Natural killer cell (primary cell): ENCODE measurements at places on chromosomes 6 and 20. TPM values are rescaled to one million over a fixed set of nuclear protein-coding genes. Genes with fewer than 3 reads are reported as not detected.

Gene RAMACL
- 1.1 TPM for total RNA-seq

GRCh38 chr6:151018046-151018445 lies 152.5 kb downstream of the MTHFD1L start:
- no peak overlapping the region for H3K27ac ChIP-seq
- no peaks in the 10 kb centered on the region for H3K36me3 ChIP-seq
- no peak overlapping the region for H3K4me3 ChIP-seq
- H3K27me3 ChIP-seq, result no peaks in the 10 kb centered on the region
- no peak for DNase-seq

- H3K36me3 ChIP-seq, result no peaks in the 10 kb centered on the region
- no peak overlapping the region for H3K27ac ChIP-seq
- H3K4me1 ChIP-seq, result peaks cover 10% of the 10 kb centered on the region
These were observed 6.0 kb upstream of the TRIM26 start for GRCh38 chr6:30219244-30219643.

- H3K36me3 ChIP-seq, result peaks cover 3% of the 10 kb centered on the region
- H3K27ac ChIP-seq, result no peak overlapping the region
- DNase-seq, result no peak
- H3K4me1 ChIP-seq, result no peaks in the 10 kb centered on the region
These were observed 471.7 kb downstream of the CDKAL1 start for GRCh38 chr6:21005816-21006570.

DNA sequence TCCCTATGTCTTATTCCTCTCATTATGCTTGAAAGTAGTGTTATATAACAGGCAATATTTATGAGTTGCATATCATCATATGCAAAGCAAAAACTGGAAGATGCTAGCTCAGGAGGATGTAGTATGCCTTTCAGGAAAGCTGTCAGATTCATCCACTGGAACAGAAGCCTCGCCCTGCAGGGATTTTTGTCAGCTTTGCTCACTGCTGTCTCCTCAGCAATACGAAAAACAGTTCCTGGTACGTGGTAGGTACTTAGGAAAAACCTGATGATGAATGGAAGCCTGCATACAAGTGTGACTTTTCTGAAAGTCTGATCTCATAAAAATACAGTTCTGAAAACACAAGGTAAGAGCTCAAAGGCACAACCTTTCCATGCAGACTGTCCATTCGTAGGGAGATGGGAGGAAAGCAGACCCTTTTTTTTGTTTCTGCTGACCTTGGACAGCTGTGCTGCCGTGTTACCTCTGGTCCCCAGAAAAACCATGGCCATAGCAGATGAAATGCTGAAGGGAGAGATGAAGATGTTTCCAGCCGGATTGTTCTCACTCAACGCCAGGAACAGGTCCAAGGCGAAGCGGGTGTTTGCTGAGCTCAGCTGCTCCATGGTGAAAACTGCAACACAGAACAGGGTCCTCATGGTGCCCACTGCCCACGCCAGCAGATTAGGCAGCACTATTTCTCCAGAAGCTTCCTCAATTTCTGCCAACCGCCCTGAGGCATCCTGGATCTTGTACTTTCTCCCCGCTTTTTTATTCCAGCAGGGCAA lies 1.5 kb downstream of the SERPINB1 start:
- H3K27me3 ChIP-seq, result no peaks in the 10 kb centered on the region
- peaks cover 41% of the 10 kb centered on the region for H3K36me3 ChIP-seq
- DNase-seq, result no peak

Gene NTSR1
- total RNA-seq, result not detected

DNA sequence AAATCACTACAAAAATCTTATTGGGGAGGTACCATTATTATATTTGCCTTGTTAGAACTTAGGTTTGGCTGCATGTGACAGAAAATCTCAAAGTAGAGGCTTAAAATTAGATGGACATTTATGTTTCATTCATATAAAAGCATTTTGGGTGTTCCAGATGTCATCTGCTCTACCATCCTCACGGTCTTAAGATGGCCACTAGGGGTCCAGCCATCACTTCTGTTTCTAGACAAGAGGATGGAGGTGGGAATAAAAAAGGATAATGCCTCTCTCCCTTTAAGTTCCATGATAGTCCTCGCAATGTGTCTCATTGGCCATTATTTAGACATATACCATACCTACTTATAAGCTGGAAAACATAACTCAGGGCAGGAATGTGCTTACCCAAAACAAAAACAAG lies 929.5 kb downstream of the KIF16B start:
- DNase-seq, result no peak
- H3K4me1 ChIP-seq, result no peaks in the 10 kb centered on the region
- no peak overlapping the region for H3K4me3 ChIP-seq

- H3K4me3 ChIP-seq, result no peak overlapping the region
- no peak for DNase-seq
- H3K27ac ChIP-seq, result no peak overlapping the region
- H3K4me1 ChIP-seq, result no peaks in the 10 kb centered on the region
These were observed 677.2 kb upstream of the SLC35B3 start for GRCh38 chr6:9112544-9112943.

DNA sequence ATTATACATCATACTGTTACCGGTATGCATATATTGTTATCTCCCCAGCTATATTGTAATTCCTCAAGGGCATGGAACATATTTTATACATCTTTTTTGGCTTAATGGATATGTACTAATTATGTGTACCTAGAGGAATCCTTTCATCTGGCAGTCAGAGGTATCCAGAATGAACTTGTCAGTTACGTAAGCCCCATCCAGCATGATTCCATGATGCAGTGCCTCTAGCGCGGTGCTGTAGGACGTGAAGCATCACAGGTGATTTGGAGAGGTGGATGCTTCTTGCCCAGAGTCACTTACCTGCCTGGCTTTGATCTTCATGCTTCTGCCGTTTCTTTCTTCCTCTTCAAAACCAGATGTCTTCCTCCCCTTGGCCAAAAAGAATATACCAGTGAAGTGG lies 159.1 kb downstream of the UST start:
- H3K27ac ChIP-seq, result no peak overlapping the region
- no peaks in the 10 kb centered on the region for H3K4me1 ChIP-seq
- no peaks in the 10 kb centered on the region for H3K27me3 ChIP-seq
- no peaks in the 10 kb centered on the region for H3K36me3 ChIP-seq
- DNase-seq, result no peak

GRCh38 chr6:30626484-30627366 lies at the start of gene ATAT1:
ATAT1 (plus strand) TSS chr6:30626874.
- peaks cover 15% of the 10 kb centered on the region for H3K4me1 ChIP-seq
- H3K27ac ChIP-seq, result peak within 1 kb of the TSS; percentile 87
- H3K36me3 ChIP-seq, result peaks cover 37% of the 10 kb centered on the region
- no peaks in the 10 kb centered on the region for H3K27me3 ChIP-seq
- DNase-seq, result peak; percentile 87

DNA sequence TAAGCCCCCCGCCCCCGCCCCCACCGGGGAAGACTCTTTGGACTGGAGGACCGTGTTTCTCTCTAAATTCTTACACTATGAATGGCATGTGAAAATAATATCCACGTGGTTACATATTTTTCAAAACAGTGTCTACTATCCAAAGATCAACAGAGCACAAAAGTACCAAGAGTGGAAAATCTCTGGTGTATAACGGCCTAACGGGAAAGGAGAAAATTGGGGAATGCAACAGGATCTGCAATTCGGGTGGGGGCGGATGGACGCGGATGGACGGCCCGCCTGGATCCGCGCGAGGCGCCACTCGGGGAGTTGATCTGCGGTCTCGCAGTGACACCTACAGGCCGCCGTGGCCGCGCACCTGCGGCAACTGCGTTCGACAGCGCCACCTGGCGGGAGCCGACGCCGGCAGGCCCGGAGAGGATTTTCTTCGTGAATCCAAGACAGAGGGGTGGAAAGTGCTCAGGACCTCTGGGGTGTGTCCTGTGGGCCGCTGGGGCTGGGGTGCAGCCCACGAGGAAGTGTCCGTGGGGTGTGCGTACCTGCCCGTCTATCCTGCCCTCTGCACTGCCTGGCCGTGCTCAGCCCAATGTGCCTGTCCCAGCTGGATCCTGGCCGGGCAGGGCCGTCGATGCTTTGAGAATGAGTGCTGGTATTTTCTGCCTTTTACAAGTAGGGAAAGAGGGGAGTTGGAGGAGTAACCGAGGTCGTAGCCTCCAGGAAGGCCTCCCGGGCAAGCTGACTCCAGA lies 18.6 kb downstream of the ANKRD60 start:
- no peak overlapping the region for H3K4me3 ChIP-seq
- H3K36me3 ChIP-seq, result no peaks in the 10 kb centered on the region
- no peaks in the 10 kb centered on the region for H3K27me3 ChIP-seq
- H3K4me1 ChIP-seq, result peaks cover 6% of the 10 kb centered on the region
- no peak overlapping the region for H3K27ac ChIP-seq

Gene GPLD1
- total RNA-seq, result 0.88 TPM

- no peaks in the 10 kb centered on the region for H3K4me1 ChIP-seq
- no peaks in the 10 kb centered on the region for H3K27me3 ChIP-seq
- H3K36me3 ChIP-seq, result peaks cover 3% of the 10 kb centered on the region
- no peak overlapping the region for H3K4me3 ChIP-seq
- DNase-seq, result no peak
These were observed 59.1 kb downstream of the AGPAT4 start for GRCh38 chr6:161214722-161215121.

Gene XPO5
- total RNA-seq, result 48.7 TPM

- H3K4me1 ChIP-seq, result peaks cover 16% of the 10 kb centered on the region
- no peak overlapping the region for H3K27ac ChIP-seq
- peaks cover 3% of the 10 kb centered on the region for H3K36me3 ChIP-seq
- DNase-seq, result no peak
- H3K27me3 ChIP-seq, result no peaks in the 10 kb centered on the region
- H3K4me3 ChIP-seq, result no peak overlapping the region
These were observed 26.2 kb downstream of the E2F3 start for GRCh38 chr6:20427856-20428255.

- H3K36me3 ChIP-seq, result peaks cover 77% of the 10 kb centered on the region
- no peaks in the 10 kb centered on the region for H3K4me1 ChIP-seq
- H3K4me3 ChIP-seq, result no peak overlapping the region
- H3K27me3 ChIP-seq, result no peaks in the 10 kb centered on the region
- no peak for DNase-seq
These were observed 15.4 kb downstream of the ACTR5 start for GRCh38 chr20:38763616-38764015.

Gene TGM3
- total RNA-seq, result not detected

DNA sequence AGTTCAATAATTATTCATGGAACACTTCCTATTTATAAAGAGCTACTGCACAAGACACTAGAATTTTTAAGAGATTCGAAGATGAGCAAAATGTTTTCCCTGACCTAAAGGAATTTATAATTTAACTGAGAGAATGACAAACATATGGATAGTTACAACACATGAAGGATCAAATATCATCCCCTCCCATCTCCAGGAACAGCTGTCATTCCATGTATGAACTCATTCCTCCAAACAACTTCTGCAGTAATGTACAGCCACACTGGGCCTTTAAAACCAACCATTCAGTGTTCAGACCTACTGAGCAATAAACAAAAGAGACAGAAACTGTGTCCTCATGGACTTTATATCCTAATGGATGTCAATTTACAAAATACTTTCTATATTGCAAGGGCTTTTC lies 87.8 kb downstream of the KIF16B start:
- DNase-seq, result no peak
- no peak overlapping the region for H3K27ac ChIP-seq
- H3K27me3 ChIP-seq, result no peaks in the 10 kb centered on the region

- H3K36me3 ChIP-seq, result no peaks in the 10 kb centered on the region
- no peak overlapping the region for H3K4me3 ChIP-seq
- H3K4me1 ChIP-seq, result no peaks in the 10 kb centered on the region
- H3K27me3 ChIP-seq, result no peaks in the 10 kb centered on the region
- DNase-seq, result no peak
- H3K27ac ChIP-seq, result no peak overlapping the region
These were observed 17.7 kb downstream of the SRXN1 start for GRCh38 chr20:635028-635892.

Gene MAS1
- total RNA-seq, result not detected

Gene VWA7
- 3.2 TPM for total RNA-seq

DNA sequence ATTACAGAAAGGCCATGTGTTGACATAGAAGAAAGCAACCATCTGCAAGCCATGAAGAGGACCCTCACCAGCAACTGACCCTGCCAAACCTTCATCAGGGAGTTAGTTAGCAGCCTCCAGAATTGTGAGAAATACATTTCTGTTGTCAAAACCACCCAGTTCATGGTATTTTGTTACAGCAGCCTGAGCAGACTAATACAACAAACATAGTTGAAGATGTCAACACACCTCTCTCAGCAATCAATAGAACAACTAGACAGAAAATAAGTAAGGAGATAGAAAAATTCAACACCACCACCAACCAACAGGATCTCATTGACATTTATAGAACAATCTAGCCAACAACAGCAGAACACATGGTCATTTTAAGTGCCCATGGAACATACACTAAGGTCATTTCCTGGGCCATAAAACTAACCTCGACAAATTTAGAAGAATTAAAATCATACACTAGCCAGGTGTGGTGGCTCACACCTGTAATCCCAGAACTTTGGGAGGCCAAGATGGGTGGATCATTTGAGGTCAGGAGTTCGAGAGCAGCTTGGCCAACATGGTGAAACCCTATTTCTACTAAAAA lies 32.7 kb downstream of the TCP11 start:
- no peaks in the 10 kb centered on the region for H3K27me3 ChIP-seq
- no peak overlapping the region for H3K27ac ChIP-seq
- no peak for DNase-seq
- no peaks in the 10 kb centered on the region for H3K36me3 ChIP-seq

Gene CST3
- 30.0 TPM for total RNA-seq

Gene SEL1L2
- total RNA-seq, result not detected

- no peaks in the 10 kb centered on the region for H3K4me1 ChIP-seq
- H3K4me3 ChIP-seq, result no peak overlapping the region
- H3K27ac ChIP-seq, result no peak overlapping the region
- DNase-seq, result no peak
These were observed 37.2 kb upstream of the DOK5 start for GRCh38 chr20:54438166-54438565.

DNA sequence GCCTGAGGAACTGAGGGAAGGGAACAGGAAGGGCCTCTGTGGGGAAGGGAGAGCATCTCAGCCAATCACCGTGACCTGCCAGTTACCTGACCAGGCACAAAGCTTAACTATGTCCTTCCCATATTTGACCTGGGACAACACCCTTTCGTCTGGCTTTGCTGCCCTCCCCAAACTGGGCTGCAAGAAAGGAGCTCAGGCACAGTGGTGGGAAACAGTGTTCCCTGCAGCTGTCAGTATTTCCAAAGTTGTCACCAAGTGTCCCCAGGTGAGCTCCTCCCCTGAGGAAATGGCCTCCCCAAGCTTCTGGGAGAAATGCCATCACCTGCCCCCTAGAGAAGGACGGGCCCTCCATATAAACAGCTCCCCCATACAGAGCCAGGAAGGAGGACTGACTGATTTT lies 17.9 kb downstream of the NCR2 start:
- H3K4me1 ChIP-seq, result no peaks in the 10 kb centered on the region
- no peak overlapping the region for H3K4me3 ChIP-seq
- DNase-seq, result no peak
- no peak overlapping the region for H3K27ac ChIP-seq

Gene NELFE
- 52.6 TPM for total RNA-seq

DNA sequence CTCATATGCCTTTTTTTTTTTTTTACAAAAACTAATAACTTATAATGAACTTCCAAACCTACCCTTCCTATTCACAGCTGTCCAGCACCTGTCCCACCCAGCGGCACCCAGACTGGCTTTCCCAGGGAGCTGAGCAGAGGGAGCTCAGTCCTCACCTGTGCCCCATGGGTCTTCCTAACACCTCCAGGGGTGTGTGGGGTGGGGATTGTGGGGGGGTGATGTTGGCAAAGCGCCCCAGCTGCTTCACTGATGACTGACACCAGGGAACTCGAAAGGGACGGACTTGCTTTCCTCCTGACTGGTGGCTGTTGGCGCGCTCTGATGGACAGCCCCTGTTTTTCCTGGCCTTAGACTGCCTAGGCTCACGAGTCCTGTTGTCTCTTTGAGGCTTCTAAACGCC lies 14.2 kb upstream of the SYNJ2 start:
- no peaks in the 10 kb centered on the region for H3K4me1 ChIP-seq
- H3K27ac ChIP-seq, result no peak overlapping the region
- no peak overlapping the region for H3K4me3 ChIP-seq
- no peaks in the 10 kb centered on the region for H3K36me3 ChIP-seq
- no peaks in the 10 kb centered on the region for H3K27me3 ChIP-seq
- no peak for DNase-seq
